ENCODE measurements at places on chromosomes 12 and 14. TPM values are rescaled to one million over a fixed set of nuclear protein-coding genes. Genes with fewer than 3 reads are reported as not detected.

The KLHDC1 gene
- 0.26 TPM for total RNA-seq

The ACYP1 gene
- total RNA-seq, result 39.5 TPM

The PDZRN4 gene
- total RNA-seq, result not detected

The PTGER2 gene
- total RNA-seq, result 4.9 TPM

The DENND5B gene
- 8.3 TPM for total RNA-seq

The TBX5 gene
- total RNA-seq, result not detected

The PDE3A gene
- not detected for total RNA-seq

The LAG3 gene
- total RNA-seq, result not detected

The ASCL1 gene
- total RNA-seq, result not detected

Data from Caki2 (cell line).